NCI-H2029 (cell line): ENCODE measurements at places on chromosomes 16 and 17.

- DNase-seq = no peak
Measured at GRCh38 chr17:19755392-19755791, 7.3 kb upstream of the ALDH3A1 start.

DNA sequence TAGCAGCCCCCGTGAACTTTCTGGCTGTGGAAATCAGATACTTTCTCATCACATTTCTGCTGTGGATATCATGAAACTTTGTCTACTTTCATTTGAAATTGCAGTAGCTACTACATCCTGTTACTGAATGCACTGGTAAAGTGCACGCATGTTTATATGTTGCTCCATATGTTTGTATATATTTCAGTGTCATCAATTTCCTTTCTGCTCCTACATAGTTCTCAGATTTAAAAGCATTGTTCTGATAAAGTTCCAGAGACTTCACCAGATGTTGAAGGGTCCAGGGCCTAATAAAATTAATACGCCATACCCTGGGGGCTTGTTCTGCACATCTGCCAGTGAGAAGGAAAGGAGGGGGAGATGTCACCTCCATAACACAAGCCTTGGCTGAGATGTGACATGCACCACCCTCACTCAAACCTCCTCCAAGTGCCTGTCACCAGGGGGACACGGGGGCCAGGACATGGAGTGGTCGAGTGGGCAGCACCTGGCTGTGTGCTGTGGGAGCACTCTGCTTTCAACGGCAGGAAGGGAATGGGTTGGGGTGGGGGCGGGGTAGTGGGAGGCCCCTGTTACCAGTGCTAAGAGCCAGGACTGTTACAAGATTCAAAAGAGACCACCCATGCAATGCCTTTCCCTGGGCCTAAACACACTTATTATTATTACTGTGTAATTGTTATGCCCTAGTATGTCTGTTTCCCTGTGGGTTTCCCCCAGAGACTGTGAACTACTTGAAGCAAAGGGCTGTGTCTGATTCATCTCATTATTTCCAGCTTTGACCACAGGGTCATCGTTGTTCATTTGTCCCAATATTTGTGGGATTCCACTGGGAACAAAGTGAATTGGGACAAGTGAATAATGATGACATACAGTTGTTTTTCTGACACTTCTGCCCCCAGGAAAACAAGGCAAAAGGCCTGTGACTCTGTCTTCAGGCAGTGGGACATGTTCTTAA, 193.4 kb downstream of the FOXL1 start:
- DNase-seq = no peak

- no peak for DNase-seq
Measured at GRCh38 chr17:76683921-76684745, 26.6 kb downstream of the MXRA7 start.

DNA sequence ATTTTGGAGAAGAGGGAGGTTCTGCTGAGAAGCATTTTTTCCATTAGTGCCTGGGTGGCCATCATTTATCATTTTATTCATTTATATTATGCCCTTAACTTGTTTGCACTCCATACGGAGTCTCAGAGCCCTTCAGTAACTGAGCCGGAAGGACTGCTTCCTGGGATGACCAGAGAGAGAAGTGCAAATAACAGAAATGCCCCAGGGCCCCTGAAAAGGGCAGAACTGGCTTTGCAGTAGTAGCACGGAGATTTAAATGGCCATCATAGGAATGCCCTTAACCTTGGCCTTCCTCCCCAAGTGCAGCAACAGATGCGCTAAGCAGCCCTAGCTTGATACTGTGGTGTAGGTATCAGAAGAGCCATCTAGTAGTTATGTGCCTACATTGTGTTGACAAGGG, 58.5 kb downstream of the NUP93 start:
- no peak for DNase-seq

DNA sequence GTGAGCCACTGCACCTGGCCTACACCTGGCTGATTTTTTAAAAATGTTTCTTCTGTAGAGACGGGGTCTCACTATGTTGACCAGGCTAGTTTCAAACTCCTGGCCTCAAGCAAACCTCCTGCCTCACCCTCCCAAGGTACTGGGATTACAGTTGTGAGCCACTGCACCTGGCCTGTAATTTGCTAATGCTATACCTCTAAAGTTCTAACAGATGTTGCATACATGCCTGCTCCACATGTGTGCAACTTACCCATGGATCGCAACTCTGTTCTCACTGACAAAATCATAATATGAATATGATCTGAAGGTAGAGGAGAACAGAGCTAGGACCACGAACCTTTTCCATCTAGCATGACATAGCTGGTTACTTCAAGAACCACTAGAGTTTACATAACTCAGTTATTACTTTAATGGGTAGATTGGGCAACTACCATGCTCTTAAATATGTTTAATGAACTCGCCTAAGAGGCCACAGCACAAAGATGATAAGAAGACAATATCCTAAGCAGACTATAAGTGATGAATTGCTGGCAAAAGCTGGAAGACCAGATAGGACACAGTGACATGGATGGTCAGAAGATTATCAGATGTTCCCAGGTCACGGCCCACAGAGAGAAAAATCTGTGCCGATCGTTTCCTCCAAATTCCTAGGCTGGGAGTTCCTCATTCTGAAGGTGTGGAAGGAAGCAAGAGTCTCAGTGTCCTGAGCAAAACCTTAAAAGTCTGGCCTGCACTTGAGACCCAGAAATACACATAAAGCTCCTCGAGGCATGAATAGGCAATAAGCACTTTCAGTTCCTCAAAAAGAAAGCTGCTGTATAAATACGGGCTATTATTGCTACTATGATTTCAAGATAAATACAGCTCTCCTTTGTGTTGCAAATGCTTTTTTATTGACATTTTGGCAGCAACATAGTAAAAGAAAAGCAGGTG, 53.6 kb upstream of the ICAM2 start:
- no peak for DNase-seq

- DNase-seq = no peak
Measured at GRCh38 chr16:56013962-56014552, 138.9 kb upstream of the CES5A start.
